ENCODE measurements at places on chromosomes 3 and 15.

- no peak for DNase-seq
Measured at GRCh38 chr3:56823421-56823926, 21.7 kb upstream of the ARHGEF3 start.

- DNase-seq: no peak
Measured at GRCh38 chr15:65069179-65069578, 1.4 kb upstream of the RASL12 start.

- no peak for DNase-seq
Measured at GRCh38 chr15:100818927-100819326, 60.7 kb upstream of the ALDH1A3 start.

DNA sequence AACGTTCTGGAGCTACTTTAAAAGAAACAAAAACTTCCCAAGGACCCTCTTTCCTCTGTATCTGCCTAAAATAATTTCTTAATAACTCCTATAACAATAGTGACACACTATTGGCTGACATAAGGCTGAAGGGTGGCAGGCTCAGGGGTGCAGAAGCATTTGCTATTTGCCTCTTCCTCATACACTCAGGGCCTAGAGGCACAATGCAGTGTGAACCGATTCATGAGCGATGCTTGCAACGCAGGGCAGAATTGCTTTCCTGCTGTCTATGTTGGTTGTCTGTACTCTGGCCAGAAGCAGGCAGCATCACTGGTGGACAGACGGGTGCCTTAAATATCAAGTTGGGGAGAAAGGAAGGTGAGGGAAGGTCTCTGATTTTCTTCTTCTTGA is 157.4 kb downstream of the AGBL1 start:
- no peak for DNase-seq

GRCh38 chr15:98321896-98322295 is 326.4 kb upstream of the IGF1R start:
- DNase-seq: no peak

DNA sequence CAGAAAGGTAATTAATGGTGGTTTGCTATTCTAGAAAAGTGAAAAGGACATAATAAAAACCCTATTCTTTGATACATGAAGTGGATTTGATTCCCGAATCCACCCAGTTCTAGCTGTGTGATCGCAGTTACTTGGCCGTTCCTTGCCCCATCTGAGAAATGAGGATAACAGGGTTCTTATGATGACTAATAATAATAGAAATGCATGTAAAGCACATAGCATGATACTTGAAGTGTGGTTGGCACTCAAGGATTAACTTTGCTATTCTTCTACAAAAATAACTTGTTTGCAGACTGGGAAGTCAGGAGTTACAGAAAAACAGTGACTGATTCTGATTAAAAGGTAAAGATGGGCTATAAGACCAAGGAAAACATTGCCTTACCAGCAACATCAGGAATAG is 26.8 kb downstream of the PARL start:
- DNase-seq: no peak

DNA sequence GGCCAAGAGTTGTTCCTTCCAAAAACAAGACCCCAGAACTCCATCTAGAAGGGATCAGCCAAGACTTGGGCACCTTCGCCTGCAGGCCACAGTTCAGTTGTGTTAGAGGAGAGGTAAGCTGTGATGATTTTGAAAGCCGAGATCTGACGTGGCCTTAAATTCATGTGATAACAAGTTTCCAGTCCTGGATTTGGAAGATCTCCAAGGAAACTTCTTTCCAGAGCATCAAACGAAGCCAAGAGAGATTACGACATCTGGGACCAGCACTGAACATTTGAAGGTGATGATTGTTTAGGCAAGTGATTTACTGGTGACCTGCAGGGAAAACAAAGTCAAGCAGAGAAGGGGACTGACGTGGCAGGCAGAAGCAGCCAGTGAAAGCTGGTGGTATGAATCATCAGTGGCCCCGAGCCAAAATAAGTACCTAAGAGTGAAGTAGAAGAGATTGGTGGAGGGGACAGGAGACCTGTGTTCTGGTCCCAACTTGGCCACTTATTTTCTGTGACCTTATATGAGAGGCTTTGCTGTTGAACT is 339.0 kb upstream of the PROK2 start:
- no peak for DNase-seq

DNA sequence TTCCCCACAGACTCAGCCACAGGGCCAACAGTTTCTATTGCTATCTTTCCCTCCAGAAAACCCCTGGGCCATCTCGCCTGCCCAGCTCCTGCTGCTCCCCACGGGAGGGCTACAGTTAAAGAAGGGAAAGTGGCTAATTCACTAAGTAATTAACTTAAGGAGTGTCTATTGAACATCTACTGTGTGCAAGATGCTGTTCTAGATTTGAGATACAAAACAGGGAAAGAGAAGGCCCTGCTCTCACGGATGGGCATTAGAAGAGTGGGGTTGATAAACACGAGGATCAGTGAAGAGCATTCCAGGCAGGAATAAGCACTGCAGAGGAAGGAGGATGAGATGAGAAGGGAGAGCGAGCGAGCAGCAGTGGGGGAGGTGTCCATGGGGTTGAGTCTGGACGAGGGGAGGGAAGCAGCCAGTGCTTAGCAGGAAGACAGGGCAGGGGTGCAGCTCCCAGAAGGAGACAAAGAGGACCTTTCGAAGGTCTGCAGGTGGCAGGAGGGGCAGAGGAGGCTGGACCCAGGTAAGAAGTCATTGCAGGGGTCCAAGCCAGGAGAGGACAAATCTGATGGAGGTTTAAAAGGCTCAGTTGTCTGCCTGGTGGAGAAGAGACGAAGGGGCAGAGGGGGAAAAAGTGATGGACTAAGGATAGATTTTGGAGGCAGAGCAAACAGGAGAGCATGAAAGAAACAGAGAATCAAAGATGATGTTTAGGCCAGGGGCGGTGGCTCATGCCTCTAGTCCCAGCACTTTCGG is 64.7 kb downstream of the KLF15 start:
- no peak for DNase-seq

DNA sequence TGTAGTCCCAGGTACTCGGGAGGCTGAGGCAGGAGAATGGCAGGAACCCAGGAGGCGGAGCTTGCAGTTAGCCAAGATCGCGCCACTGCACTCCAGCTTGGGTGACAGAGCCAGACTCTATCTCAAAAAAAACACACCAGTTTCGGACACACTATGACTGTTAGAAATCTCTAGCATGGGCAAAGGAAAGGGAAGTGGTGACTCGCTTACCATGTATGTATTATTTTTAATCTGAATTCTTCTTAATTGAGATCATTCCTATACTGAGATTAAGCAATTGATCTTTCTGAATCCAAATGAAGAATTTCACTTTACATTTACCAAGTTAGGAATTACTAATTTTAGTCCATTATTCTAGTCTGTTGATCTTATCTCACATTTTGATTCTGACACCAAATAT is 459.2 kb upstream of the ALCAM start:
- no peak for DNase-seq

GRCh38 chr3:71152039-71152891 is 431.3 kb downstream of the FOXP1 start:
- no peak for DNase-seq

DNA sequence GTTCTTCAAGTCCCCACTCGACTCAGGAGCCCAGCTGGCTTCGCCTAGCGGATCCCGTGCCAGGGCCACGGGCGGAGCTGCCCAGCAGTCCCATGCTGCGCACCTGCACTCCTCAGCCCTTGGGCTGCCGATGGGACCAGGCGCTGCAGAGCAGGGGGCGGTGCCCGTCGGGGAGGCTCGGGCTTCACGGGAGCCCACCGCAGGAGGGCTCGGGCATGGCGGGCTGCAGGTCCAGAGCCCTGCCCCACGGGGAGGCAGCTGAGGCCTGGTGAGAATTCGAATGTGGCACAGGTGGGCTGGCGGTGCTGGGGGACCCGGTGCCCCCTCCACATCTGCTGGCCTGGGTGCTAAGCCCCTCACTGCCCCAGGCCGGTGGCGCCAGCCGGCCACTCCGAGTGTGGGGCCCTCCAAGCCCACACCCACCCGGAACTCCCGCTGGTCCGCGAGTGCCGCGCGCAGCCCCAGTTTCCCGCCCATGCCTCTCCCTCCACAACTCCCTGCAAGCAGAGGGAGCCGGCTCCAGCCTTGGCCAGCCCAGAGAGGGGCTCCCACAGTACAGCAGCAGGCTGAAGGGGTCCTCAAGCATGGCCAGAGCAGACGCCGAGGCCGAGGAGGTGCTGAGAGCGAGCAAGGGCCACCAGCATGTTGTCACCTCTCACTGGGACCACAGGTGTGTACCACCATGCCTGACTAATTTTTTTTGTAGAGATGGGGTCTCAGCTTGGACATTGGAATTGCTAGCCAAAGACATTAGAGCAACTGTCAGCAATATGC is 17.0 kb downstream of the RAB7A start:
- DNase-seq: no peak

GRCh38 chr15:70036585-70037291 is 61.0 kb downstream of the TLE3 start:
- no peak for DNase-seq

- DNase-seq: no peak
Measured at GRCh38 chr15:51022206-51022605, 72.5 kb downstream of the TNFAIP8L3 start.

GRCh38 chr3:69998759-69999139 is 784 bp upstream of the SAMMSON start:
- no peak for DNase-seq

DNA sequence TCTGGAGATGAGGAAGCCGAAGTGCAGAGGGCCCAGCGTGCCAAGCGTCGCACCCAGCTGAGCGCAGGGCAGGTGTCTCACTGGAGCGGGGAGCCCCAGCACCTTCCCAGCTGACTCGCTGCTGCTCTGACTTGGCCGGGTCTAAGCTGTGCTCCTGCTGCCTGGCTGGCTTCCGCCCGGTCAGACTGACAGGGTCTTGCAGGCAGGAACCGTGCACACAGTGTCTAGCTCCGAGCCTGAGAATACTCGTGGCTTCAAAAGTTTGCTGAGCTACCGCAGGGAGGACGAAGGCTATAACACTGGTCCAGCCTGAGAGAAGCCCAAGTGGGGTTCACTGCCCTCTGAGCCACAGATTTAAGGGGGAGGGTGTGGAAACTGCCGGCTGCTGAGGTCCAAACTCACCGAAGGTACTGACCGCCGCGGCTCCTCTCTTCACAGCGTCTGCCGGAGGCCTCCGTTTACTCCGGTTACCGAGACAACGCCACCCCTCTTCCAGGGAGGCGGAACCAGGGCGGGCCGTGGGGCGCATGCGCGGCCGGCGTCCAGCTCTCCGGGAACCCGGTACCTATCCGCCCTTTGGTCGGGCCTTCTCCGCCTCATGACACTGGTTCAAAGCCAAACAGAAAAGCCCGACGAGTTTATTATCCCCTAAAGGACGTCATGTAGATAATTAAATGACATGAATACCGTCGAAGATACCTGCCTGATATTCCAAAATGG is at the start of gene CFAP44:
Gene CFAP44 (minus strand): TSS at position 443 of the 720 bp plus-strand sequence. CDS start 7,829 bp downstream, outside the sequence.
- peak; percentile 49 for DNase-seq

- DNase-seq: peak; percentile 44
Measured at GRCh38 chr3:49803465-49804140, 542 bp downstream of the INKA1 start.

DNA sequence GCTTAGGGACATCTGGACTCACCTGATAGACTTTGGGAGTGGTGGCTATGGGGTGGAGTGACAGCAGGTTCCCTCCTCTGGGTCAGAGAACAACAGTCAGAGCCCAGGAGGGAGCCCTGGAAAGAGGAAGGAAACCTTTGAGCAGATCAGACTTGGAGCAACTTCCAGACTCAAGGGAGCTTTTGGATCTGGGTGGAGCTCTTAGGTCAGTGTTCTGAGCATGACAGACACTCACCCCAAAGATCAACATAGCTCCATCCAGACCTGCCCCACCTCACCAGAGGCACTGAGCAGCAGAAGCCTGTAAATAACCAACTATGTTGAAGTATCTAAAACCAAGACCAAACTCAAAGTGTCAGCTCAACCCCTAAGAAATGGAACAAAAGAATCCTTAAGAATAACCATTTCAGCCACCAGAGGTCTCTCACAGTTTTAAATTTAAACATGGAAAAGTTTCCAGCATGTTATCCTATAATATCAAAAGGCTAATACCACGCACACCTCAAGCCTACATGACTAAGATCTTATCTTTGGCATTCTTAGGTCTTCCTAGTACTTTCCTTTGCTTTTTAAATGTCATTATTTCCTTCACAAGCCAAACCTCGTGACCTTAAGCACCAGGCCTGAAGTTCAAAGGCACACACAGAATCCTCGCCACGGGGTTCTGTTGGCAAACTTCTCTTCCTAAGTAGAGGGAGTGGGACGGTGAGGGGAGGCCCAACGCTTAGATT is 56.4 kb downstream of the UMPS start:
- DNase-seq: no peak

GRCh38 chr3:167776066-167776685 is 40.7 kb downstream of the SERPINI1 start:
- DNase-seq: no peak

DNA sequence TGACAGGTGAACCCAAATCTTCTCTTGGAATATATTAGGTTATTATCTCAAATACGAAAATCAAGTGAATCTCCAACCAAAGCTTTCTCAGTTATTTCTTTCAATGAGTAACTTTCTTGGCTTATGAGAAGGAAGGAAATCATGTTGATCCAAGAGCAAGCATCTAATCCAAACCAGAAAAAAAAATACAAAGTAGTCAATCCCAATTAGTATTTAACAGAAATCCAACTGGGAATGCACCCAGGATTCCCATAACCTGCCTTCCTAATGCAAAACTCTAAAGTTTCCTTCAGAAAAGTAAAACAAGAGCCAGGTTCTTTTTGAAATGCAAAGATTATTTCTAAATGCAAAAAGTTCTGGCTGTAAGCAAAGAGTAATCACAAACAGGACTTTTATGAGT is 289.3 kb downstream of the SHOX2 start:
- no peak for DNase-seq

GRCh38 chr15:63729115-63729884 is 104.4 kb downstream of the HERC1 start:
- DNase-seq: no peak

DNA sequence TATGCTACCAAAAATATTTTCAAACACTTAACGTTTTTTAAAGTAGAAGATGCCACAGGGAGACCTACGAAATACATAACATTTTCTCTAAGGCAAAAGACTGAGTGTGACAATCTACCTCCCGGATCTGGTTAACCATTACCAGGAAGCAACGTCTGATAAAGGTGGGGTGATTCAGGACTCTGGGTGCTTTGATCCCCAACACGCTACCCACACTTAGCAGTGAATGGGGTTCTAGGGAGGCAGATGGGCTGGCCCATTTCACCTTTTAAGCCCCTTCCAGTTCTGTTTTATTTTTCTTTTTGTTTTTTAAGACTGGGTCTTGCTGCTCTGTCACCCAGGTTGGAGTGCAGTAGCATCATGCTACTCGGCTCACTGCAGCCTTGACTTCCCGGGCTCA is 39.5 kb downstream of the EIF4E3 start:
- DNase-seq: no peak

DNA sequence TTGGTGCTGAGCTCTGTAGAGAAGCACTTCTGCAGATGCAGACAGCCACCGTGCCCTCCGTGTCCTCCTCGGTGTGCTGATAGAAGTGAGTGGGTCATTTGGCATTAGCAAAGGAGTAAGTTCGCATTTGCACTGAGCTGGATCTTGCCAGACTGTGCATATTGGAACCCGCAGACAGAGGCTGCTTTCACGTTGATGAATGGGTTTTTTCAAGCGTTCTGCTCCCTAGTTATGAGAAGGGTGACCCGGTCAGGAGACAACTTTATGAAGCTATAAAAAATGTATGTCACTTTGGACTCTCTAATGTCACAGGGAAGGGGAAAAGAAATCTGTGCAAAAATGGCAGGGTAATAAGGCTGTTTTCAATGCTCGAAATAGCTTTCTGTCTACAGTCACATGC is 739.4 kb downstream of the MCTP2 start:
- DNase-seq: no peak

- no peak for DNase-seq
Measured at GRCh38 chr3:22836131-22836530, 367.0 kb upstream of the UBE2E2 start.

GRCh38 chr15:20351448-20351971 is 190.1 kb downstream of the GOLGA6L6 start:
- no peak for DNase-seq
